ENCODE measurements at places on chromosomes 12 and 14.

- DNase-seq: no peak
These were observed 13.2 kb downstream of the TRIM9 start for GRCh38 chr14:51081712-51082111.

DNA sequence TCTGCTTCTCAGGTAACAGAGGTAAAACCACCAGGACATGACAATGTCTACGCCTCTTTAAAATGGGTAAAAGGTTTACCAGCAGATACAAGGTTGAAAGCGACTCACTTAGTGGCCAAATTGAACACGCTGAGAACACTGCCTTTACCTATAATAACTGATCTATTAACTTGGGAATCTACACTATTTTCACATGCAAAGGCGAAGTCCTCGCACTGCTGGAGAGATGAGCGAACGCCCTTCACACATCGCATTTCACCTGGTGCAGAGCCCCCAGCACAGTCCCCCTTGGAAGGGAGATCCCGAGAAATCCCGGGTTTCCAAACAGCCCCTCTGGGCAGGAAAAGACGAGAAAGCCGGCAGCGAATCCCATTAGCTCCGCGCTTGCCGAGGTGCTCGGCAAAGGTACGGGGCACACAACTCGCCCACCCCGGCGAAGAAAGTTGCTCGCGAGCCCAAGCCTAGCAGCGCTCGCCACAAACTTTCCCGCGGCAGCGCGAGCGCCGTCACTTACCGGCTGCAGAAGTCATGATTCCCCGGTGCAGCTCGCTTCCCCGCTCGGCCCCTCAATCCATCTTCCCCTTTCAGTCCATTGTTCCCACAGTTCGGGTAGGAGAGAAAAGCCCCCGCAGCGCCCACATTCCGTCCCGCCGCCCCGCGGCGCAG, 423 bp downstream of the FGD6 start:
- DNase-seq: no peak

DNA sequence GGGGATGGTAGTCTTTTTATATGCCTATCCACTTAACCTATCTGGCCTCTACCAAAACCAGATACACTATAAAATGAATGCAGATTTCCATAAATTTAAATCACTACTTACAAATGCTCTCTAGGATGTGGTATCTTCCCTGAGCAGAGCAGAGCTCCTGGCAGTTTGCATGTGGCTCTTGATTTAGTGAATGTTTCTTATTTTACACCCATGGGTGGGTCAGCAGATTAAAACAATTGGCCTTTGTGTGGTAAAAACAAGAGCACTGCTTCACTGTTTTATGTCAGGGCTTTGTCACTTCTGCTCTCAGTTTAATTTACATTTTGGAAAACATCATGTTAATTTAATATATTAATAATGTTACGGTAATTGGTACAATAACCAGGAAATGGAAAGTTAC, 5.5 kb downstream of the TAS2R19 start:
- no peak for DNase-seq

DNA sequence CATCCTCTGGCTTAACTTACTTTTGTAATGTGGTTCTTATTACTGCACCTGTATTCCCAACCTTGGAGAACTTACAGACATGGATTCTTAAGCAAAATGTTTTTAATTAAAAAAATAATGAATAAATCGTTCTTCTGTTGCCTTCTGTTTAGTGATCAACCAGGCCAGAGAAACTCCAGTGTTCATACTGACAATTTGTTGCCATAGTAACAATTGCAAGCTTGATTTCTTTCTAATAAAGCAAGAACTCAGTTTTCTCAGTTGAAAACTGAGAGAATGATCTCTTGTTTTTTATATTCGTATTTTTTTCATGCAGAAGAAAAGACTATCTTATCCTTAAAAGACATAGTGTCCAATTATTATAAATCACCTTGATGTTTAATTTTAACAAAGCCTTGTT, 106.5 kb upstream of the LMNTD1 start:
- no peak for DNase-seq

DNA sequence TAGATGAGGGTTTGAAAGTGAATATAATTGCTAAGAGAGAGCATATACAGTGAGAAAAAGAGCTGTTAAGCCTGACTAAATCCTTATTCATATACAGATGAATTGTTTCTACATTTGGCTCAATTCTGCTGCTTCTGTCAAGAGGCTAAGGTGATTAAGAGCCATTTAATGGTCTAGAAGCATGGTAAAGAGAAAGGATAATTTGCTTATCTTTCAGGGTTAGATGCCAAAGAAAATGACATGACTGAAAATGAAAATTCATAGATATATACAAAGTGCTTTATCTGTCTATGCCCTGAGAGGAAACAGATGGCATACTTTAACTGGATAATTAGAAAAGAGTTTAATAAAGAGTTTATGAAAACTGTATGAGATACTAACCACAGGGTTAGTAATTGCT, 834.9 kb downstream of the SLC6A15 start:
- DNase-seq: no peak

GRCh38 chr14:24213866-24214662, 776 bp upstream of the CHMP4A start:
- no peak for DNase-seq

GRCh38 chr14:73173092-73173735, 36.9 kb downstream of the PSEN1 start:
- peak; percentile 23 for DNase-seq

GRCh38 chr12:95413576-95413975, 60.4 kb upstream of the METAP2 start:
- DNase-seq: no peak

DNA sequence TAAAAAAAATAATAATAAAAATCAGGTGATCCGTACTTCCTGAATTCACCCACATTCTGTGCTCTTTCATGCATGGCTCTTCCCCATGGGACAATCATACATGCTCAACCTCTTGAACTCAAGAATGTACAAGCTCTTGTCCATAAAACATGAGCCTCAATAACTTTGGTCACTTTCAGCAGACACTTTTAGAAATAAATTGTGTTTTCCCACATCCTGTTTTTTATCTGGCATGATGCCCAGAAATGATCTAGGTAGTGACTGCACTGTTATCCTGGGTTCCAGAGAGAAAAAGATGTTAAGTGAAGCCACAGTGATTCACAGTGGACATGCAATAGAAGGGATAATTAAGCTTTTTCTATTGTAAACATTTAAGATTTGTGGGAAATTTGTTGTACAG, 537.6 kb upstream of the TMEM132C start:
- DNase-seq: no peak

GRCh38 chr14:35368139-35368460, 36.4 kb downstream of the NFKBIA start:
- DNase-seq: no peak

- no peak for DNase-seq
These were observed 5.1 kb upstream of the USP30 start for GRCh38 chr12:109047081-109047805.

DNA sequence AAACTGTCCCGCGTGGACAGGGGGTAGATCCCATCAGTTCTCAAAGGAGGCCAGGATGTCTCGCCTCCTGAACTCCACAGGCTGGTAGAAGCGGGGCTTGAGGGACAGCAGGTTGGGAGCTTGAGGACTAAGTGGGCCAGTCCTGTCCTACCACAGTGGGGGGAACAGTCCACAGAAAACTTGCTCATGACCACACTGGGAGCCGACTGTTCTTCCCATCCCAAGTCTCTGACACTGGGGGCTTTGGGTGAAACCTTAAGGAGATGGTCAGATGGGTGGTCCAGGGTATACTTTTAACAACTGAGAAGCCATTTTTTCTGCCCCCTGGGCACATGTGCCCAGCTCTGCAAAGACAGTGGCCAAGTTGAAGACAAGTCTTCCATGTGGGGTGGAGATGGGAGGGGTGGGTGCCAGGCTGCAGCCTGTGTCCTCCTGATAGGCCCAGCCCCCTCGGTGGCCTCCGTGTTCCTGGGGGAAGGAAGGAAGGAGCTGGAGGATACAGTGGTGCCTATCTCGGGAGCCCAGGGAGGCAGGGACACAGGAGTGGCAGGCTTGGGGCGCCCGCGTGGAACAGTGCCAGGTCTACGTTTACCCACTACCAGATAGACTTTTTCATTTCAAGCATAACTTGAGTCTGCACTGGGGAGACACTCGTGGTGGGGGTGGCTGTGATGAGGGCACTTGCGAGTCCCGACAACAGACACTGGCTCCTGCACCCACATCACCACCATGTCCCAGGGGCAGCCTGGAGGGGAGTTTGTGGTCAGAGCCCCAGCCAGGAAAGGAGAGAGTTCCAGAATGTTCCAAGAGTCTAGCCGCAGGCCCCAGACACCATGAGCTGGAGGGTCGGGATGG, 14.7 kb downstream of the RHOF start:
- no peak for DNase-seq
